ENCODE measurements at places on chromosomes 5 and 9. TPM values are rescaled to one million over a fixed set of nuclear protein-coding genes. Genes with fewer than 3 reads are reported as not detected.
A peak's percentile ranks its signal among the peaks of the same experiment; 100 is the strongest.

- DNase-seq = no peak
- no peak overlapping the region for H3K4me3 ChIP-seq
- H3K36me3 ChIP-seq = no peaks in the 10 kb centered on the region
- H3K27ac ChIP-seq = no peak overlapping the region
- no peaks in the 10 kb centered on the region for H3K27me3 ChIP-seq
- peaks cover 8% of the 10 kb centered on the region for H3K4me1 ChIP-seq
These were observed 170.4 kb downstream of the ARRDC3 start for GRCh38 chr5:91212714-91213092.

DNA sequence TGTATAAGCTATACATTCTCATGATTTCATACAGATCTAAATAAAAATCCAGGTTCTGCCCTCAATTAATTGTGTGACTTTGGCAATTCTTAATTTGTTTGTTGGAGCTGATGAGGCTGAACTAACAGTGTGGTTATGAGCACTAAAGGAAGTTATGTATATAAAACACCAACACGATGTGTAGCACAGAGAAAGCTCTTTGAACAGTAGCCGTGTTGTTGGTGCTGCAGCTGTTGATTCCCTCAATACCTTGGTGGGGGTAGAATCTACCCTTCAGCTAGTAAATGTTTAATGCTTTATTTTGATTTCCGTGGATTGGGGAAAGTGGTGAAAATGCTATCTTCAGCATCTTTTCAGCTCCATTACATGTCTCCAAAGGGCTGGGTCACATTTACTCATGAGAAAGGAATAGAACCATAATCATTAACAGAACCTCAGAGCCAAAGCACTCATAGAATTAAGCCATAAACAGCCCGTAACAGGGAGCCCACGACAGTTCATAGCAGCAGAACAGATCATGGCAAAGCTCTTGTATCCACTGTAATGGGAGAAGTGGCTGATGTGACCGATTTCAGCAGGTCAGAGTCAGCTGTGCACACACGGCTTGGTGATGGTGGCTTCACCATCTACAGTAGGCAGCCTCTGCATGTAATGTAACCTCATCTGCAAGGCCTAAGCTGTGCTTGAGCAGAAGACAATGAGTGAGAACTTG, 332.7 kb downstream of the DIRAS2 start:
- H3K4me3 ChIP-seq = no peak overlapping the region
- H3K27ac ChIP-seq = no peak overlapping the region
- no peaks in the 10 kb centered on the region for H3K4me1 ChIP-seq
- H3K36me3 ChIP-seq = no peaks in the 10 kb centered on the region
- no peak for DNase-seq
- no peaks in the 10 kb centered on the region for H3K27me3 ChIP-seq

- H3K4me3 ChIP-seq = peak overlapping the region; percentile 92
- H3K27me3 ChIP-seq = no peaks in the 10 kb centered on the region
- H3K36me3 ChIP-seq = peaks cover 3% of the 10 kb centered on the region
- H3K4me1 ChIP-seq = no peaks in the 10 kb centered on the region
These were observed 1.6 kb downstream of the PLK2 start for GRCh38 chr5:58458141-58458742.

DNA sequence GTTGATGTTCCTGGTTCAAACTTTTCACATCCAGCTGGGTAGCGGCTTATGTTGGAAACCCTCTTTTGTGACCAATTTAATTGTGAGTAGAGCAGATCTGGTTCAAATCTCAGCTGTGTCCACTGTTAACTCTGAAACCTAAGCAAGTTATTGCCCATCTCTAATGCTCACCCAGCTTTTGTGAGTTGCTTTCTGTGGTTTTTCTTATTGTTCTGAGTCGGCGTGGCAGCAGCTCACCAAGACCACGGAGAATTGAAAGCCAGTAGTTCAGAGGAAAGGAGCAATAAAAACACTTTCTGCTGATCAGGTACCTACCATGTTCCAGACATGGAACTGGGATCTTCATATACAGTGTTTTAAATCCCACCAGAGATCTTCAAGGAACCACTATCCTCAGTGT, 114.4 kb downstream of the DOCK2 start:
- no peaks in the 10 kb centered on the region for H3K36me3 ChIP-seq
- no peak overlapping the region for H3K27ac ChIP-seq
- H3K4me1 ChIP-seq = no peaks in the 10 kb centered on the region
- H3K27me3 ChIP-seq = no peaks in the 10 kb centered on the region
- no peak overlapping the region for H3K4me3 ChIP-seq

GRCh38 chr5:33242277-33242676, 198.5 kb upstream of the TARS1 start:
- H3K4me3 ChIP-seq = no peak overlapping the region
- no peak overlapping the region for H3K27ac ChIP-seq
- no peaks in the 10 kb centered on the region for H3K4me1 ChIP-seq
- no peak for DNase-seq
- H3K36me3 ChIP-seq = no peaks in the 10 kb centered on the region

DNA sequence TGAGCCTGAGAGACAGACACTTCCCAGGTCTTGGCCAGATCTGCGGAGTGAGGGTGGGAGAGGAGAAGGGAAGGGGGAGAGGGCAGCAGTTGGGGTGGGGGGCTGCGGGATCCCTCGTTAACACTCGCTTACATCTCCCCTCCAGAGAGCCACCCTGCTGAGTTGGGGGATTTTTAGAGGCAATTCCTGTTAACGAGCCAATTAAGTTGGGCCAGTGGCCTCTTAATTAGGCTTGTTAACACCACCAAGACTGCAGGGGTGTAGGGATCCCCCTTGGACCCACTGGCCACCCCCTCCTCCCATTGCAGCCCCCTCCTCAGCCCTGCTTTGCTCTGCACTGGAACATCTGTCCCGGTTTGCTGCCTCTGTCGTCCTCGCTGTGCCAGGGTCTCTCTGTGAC, 23.7 kb downstream of the CNTFR start:
- peaks cover 8% of the 10 kb centered on the region for H3K36me3 ChIP-seq
- H3K27me3 ChIP-seq = no peaks in the 10 kb centered on the region
- no peak for DNase-seq
- H3K4me1 ChIP-seq = peaks cover 13% of the 10 kb centered on the region

GRCh38 chr5:2752821-2753439, 1.5 kb upstream of the IRX2 start:
- no peak overlapping the region for H3K4me3 ChIP-seq
- H3K36me3 ChIP-seq = no peaks in the 10 kb centered on the region
- no peaks in the 10 kb centered on the region for H3K4me1 ChIP-seq

GRCh38 chr9:87199278-87199677, 252.0 kb upstream of the GAS1 start:
- no peaks in the 10 kb centered on the region for H3K27me3 ChIP-seq
- H3K4me3 ChIP-seq = no peak overlapping the region
- H3K27ac ChIP-seq = no peak overlapping the region
- no peaks in the 10 kb centered on the region for H3K36me3 ChIP-seq

GRCh38 chr5:169050146-169050571, 250.8 kb downstream of the SLIT3 start:
- no peak for DNase-seq
- H3K27ac ChIP-seq = no peak overlapping the region
- no peaks in the 10 kb centered on the region for H3K36me3 ChIP-seq

- no peaks in the 10 kb centered on the region for H3K36me3 ChIP-seq
- no peak overlapping the region for H3K27ac ChIP-seq
- DNase-seq = no peak
- H3K4me3 ChIP-seq = no peak overlapping the region
- no peaks in the 10 kb centered on the region for H3K4me1 ChIP-seq
These were observed 78.0 kb downstream of the CACNA1B start for GRCh38 chr9:137955586-137955985.

DNA sequence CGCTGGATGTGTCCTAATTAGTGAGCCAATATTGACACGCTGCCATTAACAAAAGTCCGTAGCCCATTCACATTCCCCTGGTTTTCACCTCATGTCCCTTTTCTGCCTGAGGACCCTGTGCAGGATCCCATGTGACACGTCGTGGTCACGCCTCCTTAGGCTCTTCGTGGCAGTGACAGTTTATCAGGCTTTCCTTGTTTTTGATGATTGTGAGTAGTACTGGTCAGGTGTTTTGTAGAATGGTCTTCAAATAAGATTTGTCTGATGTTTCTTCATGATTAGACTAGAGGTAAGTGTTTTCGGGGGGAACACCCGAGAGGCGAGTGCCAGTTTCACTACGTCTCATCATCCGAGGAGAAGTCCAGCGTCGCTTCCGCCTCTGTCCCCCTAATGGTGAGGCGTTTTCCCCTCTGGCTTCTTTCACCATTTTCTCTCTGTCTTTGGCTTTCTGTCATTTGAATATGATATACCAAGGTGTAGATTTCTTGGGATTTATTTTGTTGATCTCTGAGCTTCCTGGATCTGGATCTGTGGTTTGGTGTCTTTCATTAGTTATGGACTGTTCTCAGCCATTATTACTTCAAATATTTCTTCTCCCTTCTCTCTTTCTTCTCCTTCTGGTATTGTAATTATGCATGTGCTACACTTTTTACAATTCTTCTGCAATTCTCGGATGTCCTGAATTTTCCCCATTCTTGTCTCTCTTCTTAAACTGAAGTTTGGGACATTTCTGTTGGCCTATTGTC, 57.3 kb downstream of the TRIP13 start:
- H3K4me1 ChIP-seq = no peaks in the 10 kb centered on the region
- DNase-seq = no peak
- H3K27ac ChIP-seq = no peak overlapping the region

- no peaks in the 10 kb centered on the region for H3K36me3 ChIP-seq
- no peak for DNase-seq
- no peaks in the 10 kb centered on the region for H3K27me3 ChIP-seq
- no peak overlapping the region for H3K27ac ChIP-seq
- no peaks in the 10 kb centered on the region for H3K4me1 ChIP-seq
These were observed 216.8 kb upstream of the RFX3 start for GRCh38 chr9:3742586-3742985.

DNA sequence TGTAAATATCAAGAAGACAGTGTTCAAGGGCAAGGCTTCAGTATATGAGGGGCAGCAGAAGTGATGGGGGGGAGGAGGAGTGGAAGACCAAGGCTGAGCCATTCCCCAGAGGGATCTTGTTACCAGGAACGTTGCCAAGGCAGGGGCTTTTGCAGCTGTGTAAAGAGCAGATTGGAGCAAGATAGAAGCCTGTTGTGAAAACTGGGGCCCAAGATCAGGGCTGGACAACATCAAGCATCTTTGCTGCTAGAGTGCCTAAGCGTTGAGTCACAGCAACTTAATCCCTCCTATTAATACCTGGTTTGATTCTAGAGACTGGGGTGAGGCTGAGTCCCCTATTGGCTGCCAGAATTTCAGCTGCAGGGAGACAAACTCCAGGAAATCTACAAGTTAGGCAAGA, 18.4 kb upstream of the ERCC6L2 start:
- no peak overlapping the region for H3K27ac ChIP-seq
- no peak for DNase-seq

- peaks cover 9% of the 10 kb centered on the region for H3K4me1 ChIP-seq
- H3K36me3 ChIP-seq = no peaks in the 10 kb centered on the region
- no peak overlapping the region for H3K27ac ChIP-seq
- DNase-seq = no peak
- H3K27me3 ChIP-seq = no peaks in the 10 kb centered on the region
These were observed 11.1 kb upstream of the NRG2 start for GRCh38 chr5:140054086-140054689.

- DNase-seq = peak; percentile 33
- H3K36me3 ChIP-seq = no peaks in the 10 kb centered on the region
- peaks cover 7% of the 10 kb centered on the region for H3K4me1 ChIP-seq
- peaks cover 2% of the 10 kb centered on the region for H3K27me3 ChIP-seq
- peak within 1 kb of the TSS; percentile 47 for H3K4me3 ChIP-seq
- H3K27ac ChIP-seq = peak within 1 kb of the TSS; percentile 42
These were observed at the start of gene ARAP3 for GRCh38 chr5:141681695-141682641. TSS of gene ARAP3 (minus strand) at chr5:141682230. CDS start at chr5:141680486, 1,744 bp downstream.

DNA sequence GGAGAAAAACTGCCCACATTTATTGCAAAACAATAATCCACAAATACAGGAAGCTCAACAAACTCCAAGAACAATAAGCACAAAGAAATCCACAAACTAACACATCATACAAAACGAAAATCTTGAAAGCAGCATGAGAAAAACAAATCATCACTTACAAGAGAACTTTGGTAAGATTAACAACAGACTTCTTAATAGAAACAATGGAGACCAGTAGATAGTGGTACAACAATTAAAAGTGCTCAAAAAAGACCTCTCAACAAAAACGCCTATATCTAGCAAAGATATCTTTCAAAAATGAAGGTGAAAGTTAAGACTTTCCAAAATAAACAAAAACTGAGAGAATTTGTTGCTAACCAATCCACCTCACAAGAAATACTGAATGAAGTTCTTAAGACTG, 38.4 kb downstream of the CDKL3 start:
- H3K4me1 ChIP-seq = no peaks in the 10 kb centered on the region
- DNase-seq = no peak
- no peak overlapping the region for H3K27ac ChIP-seq

- peak overlapping the region; percentile 97 for H3K27ac ChIP-seq
- peak; percentile 99 for DNase-seq
- peak overlapping the region; percentile 26 for H3K4me3 ChIP-seq
- H3K36me3 ChIP-seq = no peaks in the 10 kb centered on the region
- no peaks in the 10 kb centered on the region for H3K27me3 ChIP-seq
- peaks cover 81% of the 10 kb centered on the region for H3K4me1 ChIP-seq
These were observed 26.7 kb downstream of the ERGIC1 start for GRCh38 chr5:172860520-172861443.

- DNase-seq = no peak
- H3K27me3 ChIP-seq = no peaks in the 10 kb centered on the region
- no peak overlapping the region for H3K4me3 ChIP-seq
- no peak overlapping the region for H3K27ac ChIP-seq
These were observed 52.6 kb downstream of the RFK start for GRCh38 chr9:76341616-76342015.

- H3K4me1 ChIP-seq = peaks cover 88% of the 10 kb centered on the region
- H3K27me3 ChIP-seq = no peaks in the 10 kb centered on the region
- no peak overlapping the region for H3K27ac ChIP-seq
- no peak overlapping the region for H3K4me3 ChIP-seq
- no peaks in the 10 kb centered on the region for H3K36me3 ChIP-seq
- no peak for DNase-seq
These were observed 18.1 kb downstream of the PRRC2B start for GRCh38 chr9:131411719-131412681.

DNA sequence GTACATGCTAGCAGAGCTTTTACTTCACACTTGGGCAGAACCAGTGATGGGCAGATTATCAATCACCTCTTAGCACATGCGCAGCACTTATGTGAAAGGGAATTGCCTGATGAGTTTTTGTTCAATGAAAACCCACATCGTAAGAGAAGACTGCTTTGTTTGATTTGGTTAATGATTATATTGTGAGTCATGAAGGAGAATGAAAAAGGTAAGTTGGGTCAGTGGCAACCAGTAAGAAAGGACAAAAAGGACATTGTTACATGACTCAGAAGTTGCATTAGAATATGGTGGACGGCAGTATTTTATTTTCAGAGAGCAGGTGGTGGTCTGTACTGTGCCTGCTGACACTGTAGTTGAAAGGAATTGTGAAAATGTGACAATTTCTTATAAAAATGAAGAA, 127.4 kb downstream of the AOPEP start:
- no peaks in the 10 kb centered on the region for H3K36me3 ChIP-seq
- H3K27ac ChIP-seq = no peak overlapping the region
- H3K4me3 ChIP-seq = no peak overlapping the region
- no peak for DNase-seq
- peaks cover 16% of the 10 kb centered on the region for H3K4me1 ChIP-seq
- H3K27me3 ChIP-seq = no peaks in the 10 kb centered on the region

- H3K27me3 ChIP-seq = no peaks in the 10 kb centered on the region
- H3K27ac ChIP-seq = no peak overlapping the region
- H3K36me3 ChIP-seq = no peaks in the 10 kb centered on the region
- H3K4me1 ChIP-seq = no peaks in the 10 kb centered on the region
- DNase-seq = no peak
- no peak overlapping the region for H3K4me3 ChIP-seq
These were observed 48.6 kb downstream of the UBE2QL1 start for GRCh38 chr5:6497262-6497661.

The LCN10 gene
- 1.4 TPM for total RNA-seq

The PCDHB15 gene
- 0.42 TPM for total RNA-seq

The RNF38 gene
- total RNA-seq = 15.7 TPM

The OLFM1 gene
- total RNA-seq = 3.4 TPM

The SLC46A2 gene
- not detected for total RNA-seq

The BARX1 gene
- total RNA-seq = not detected

The INSL6 gene
- total RNA-seq = not detected

The CXCL14 gene
- 19.3 TPM for total RNA-seq

The ASS1 gene
- total RNA-seq = 78.0 TPM

Data from gastrocnemius medialis (tissue), 4 donors.